Stimulated activated CD4-positive, alpha-beta T cell treated with anti-CD3 and anti-CD28 coated beads, Interleukin-4, amount 100 ng/mL, for 24 hours (primary cell): ENCODE measurements at places on chromosomes 3 and 15.

- no peak for DNase-seq
Observed at GRCh38 chr3:41365973-41366372, 166.7 kb downstream of the CTNNB1 start.

- DNase-seq, result no peak
Observed at GRCh38 chr3:130384476-130385025, 39.1 kb downstream of the COL6A5 start.

- no peak for DNase-seq
Observed at GRCh38 chr15:51144021-51144532, 49.4 kb upstream of the TNFAIP8L3 start.

DNA sequence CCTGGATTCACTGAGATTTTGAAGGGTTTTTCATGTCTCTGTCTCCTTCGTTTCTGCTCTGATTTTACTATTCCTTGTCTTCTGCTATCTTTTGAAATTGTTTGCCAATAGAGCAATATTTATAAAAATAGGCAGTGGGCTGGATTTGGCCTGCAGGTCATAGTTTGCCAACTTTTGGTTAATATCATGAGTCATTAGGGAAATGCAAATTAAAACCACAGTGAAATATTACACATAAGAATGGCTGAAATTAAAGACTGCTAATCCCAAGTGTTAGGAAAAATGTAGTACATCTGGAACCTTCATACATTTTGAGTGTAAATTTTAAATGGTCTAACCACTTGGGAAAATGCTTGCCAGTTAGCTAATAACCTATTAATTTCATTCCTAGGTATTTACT lies 56.3 kb downstream of the ABI3BP start:
- no peak for DNase-seq

DNA sequence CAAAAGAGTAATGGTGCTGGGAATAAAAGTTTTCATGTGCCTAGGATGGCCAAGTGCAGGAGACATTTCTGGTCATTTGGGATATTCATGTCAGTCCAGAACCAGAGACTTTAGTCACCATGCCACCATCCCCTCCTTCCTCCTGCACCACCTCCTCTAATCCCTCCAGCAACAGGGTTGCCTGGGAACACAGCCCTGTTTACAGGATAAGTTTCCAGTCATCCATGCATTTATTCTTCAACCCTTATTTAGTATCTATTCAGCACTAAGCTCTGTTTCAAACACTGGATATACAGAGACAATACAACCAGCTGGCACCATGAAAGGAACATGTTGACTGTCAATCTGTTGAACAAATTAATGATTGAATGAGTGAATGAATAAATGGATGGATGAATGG lies 211.7 kb downstream of the CLSTN2 start:
- DNase-seq, result no peak
